ENCODE measurements at places on chromosomes 2 and 18.

DNA sequence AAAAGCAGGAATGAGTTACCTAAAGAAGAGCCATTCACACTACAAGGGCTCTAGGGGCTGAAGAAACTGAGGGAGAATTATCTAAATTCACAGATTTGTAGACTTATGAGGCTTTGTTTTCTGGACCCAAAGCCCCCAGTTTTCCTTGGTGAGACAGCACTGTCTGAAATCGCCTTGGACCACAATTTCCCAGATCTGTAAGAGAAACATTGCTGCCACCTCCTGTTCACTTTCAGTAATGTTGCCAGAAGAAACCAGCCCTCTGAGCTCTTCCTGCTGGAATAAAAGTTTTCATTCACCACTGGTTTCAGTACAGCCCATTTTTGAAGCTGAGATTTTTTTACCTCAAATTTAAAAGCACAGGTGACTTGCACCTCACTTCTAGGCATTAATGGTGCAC lies 169.2 kb downstream of the CDH20 start:
- DNase-seq = peak; percentile 88

DNA sequence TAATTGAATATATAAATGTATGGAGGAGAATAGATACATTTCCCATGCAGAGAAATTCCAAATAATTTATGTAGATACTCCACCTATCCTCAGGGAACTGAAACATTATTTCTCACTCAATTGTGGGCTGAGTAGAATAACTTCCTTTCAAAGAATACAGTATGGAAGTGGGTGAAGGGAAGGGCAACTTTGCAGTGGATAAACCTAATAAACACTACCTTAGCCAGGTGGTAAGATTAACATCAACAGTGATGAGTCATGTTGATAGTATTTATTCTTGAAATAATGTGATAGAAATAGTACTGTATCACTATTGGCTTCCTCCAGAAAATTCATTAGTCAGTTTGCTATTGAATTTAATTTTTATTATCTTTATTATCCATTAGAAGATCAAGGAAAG lies 716.4 kb upstream of the CHAC2 start:
- no peak for DNase-seq

DNA sequence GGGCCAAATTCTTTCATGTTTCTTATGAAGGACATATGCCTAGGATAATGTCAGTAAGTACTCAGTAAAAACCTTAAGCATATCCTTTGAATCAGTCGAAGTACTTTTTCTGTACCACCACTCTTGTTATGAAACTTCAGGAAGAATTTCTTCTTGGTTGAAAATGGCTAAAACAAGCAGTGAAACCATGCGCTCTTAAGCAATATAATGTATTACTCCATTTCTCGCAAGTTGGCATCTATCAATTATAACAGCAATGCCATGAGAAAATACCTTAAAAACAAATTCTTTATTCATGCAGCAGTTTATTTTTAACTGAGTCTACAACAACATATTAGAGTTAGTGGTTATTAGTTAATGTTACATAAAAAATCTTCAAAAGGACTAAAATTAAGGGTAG lies 41.0 kb downstream of the SLC66A3 start:
- no peak for DNase-seq

DNA sequence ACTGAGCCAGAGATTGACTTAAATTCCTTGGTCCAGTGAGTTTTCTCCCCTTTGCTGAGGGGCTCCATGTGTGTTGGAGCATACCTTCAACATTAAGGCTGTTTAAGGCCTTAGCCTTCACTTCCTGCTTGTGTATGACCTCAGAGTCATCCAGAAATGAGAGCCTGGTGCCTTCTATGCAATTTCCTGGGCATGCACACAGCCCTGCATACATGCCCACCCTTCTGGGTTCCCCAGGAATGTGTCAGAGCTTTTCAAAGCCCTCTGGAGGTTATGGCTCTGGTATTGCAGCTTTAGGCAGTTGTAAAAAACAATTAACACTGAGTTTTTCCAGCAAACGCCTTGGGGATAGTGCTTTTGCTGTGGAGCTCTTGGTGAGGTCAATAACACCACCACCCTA lies 16.7 kb downstream of the IL1R1 start:
- DNase-seq = no peak

DNA sequence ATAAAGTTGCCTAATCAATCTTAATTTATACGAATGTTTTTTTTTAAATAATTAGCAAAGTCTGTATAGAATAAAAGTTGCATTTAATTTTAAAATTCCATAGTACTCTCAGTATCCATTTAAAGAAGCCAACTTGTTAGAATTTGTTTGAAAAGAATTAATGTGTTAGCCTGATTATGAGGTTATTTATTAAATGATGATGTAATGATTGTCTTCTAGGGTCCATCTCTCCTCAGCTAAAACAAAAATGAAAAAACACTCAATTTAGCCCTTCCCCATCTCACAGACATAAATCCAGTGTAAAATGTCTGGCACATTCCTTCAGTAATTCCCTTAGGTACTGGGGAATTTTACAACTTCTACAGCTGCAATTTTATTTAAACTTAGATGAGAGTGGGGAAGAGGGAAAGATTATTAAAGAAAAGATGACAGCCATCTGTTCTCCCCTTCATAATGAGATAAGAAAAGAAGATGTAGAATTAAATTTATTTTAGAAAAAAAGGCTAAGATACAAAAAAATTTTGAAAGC lies 68.6 kb downstream of the BARD1 start:
- no peak for DNase-seq

- DNase-seq = peak; percentile 88
Observed at GRCh38 chr2:6968319-6969100, 51.3 kb downstream of the RNF144A start.

GRCh38 chr2:240594511-240595380 lies 8.2 kb downstream of the CAPN10 start:
- no peak for DNase-seq

- no peak for DNase-seq
Observed at GRCh38 chr2:79750321-79750720, 237.5 kb downstream of the CTNNA2 start.

GRCh38 chr18:76670564-76671288 lies 151.6 kb upstream of the ZNF236 start:
- no peak for DNase-seq

DNA sequence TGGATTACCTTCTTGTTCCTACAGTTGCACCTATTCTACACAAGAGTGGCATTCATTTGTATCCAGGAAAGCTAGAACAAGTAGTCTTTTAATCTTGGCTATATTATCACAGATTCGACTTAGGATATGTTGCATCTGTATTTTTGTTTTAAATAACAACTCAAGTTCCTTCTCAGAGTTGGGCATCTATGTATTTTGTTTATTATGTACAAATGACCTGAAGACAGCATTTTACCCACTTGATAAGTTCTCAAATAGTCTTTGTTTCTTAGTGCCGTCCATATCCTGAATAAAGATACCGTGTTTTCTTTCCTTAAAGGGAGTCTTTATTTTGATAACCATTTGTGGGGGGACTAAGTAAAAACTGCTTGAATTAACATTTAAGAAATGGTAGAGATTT lies 2.9 kb downstream of the ITPRID2 start:
- no peak for DNase-seq

GRCh38 chr2:47499621-47500309 lies 96.8 kb downstream of the MSH2 start:
- no peak for DNase-seq
